ENCODE measurements at places on chromosomes 6 and 20.

DNA sequence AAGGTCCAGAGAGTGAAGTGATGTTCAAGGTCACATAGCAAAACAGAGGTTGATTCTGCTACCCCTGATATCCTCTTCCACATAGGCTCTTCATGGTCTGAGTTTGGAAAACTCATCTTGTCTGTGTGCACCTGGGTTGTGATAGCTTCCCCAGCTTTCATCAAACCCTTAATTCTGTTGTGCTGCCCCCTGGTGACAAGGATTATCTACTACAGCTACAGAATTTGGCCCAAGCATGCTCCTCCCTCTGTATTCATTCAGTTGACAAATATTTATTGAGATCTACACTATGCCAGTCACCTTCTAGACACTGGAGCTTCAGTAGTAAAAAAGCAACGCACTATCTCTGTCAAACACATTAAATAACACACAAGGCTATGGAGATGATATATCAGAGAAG, 50.4 kb downstream of the SMPDL3A start:
- DNase-seq, result peak; percentile 86

- DNase-seq, result no peak
These were observed 146.8 kb downstream of the LAMA2 start for GRCh38 chr6:129029778-129030177.

DNA sequence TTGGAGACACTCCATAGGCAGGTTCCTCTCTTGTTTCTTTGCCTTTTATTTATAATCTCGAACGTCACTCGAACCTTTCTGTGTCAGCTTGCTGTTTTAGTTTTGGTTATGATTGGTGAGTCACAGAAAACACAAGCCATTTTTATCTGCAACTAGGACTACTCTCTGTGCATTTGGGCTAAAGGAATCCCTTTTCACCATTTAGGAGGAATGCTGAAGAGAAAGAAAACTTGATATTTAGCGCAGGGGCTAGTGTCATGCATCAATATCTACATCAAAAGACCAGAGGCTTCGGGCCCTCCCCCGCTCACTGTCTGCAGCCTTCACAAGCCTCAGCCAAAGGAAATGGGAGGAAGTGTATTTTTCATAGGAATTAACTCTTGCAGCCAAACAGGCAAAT, 507.8 kb upstream of the CITED2 start:
- DNase-seq, result peak; percentile 10

- DNase-seq, result no peak
These were observed 22.5 kb upstream of the MMS22L start for GRCh38 chr6:97305414-97306066.

DNA sequence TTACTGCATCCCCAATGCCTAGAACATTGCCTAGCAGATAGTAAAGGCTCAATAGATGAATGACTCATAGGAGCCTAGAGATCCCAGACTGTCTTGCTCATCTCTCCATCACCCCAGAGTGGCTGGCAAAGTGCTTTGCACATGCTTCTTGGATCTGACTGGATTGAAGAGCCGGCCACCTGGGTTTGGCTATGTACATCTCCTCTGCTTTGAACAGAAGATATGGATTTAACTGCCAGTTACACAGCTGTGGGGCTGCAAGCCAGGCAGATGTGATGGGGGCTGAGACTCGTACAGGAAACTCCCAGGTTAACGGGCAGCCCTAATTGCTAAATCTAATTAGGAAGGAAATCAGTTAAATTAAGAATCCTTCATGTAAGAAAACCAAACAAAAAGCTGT, 28.6 kb downstream of the MYLIP start:
- peak; percentile 91 for DNase-seq

DNA sequence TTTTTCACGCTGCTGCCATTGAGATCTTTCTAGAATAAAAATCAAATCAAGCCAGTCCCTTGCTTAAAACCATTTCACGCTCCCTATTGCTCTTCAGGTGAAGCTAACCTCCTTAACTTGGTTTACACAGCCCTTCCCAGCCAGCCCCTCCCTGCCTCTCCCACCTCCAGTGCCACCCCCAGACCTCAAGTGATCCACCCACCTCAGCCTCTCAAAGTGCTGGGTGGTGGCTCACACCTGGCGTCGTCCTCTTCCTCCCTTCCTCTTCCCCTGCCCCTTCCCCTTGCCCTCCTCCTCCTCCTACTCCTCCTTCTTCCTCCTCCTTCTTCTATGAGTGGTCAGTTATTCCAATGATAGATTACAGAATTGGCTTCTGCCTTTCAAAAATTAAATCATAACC, 42.9 kb downstream of the FAM209B start:
- no peak for DNase-seq

All from NCI-H82 (cell line).